ENCODE measurements at places on chromosomes 3 and 15.

- DNase-seq = no peak
Measured at GRCh38 chr3:106930086-106930485, 447.2 kb upstream of the CCDC54 start.

GRCh38 chr15:47857776-47858167, 140.5 kb downstream of the SEMA6D start:
- DNase-seq = no peak

DNA sequence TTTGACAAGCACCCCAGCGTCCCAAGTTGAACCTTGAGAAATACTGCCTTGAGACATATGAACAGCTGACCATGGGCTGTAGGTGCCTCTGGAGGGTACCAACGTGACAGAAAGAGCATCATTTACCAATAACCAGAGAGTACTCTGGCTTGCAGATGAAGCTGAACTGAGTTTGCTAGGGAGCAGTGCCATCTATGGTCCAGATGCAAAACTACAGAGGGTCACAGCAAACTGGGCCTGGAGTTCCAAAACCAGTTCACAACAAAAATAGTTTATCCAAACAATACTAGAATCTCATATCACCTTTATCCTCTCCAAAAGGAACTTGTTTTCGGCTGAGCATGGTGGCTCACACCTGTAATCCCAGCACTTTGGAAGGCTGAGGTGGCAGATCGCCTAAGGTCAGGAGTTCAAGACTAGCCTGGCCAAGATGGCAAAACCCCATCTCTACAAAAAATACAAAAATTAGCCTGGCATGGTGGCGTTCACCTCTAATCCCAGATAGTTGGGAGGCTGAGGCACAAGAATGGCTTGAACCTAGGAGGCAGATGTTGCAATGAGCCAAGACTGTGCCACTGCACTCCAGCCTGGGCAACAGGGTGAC, 69.3 kb downstream of the CHAC1 start:
- DNase-seq = no peak

DNA sequence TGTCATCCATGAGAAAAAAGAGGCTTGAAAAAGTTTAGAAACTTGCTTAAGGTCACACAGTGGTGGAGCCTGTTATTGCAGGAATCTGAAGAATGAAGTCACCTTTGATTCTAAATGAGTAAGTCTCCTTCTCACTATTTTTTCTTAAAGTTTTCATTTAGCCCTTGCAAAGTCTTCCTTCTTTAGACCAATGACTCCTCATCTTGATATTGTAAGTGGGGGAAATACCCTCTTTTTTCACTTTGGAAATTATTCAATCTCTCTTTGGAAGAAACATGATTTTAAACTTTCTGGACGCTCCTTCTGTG, 787 bp upstream of the SLMAP start:
- DNase-seq = no peak

DNA sequence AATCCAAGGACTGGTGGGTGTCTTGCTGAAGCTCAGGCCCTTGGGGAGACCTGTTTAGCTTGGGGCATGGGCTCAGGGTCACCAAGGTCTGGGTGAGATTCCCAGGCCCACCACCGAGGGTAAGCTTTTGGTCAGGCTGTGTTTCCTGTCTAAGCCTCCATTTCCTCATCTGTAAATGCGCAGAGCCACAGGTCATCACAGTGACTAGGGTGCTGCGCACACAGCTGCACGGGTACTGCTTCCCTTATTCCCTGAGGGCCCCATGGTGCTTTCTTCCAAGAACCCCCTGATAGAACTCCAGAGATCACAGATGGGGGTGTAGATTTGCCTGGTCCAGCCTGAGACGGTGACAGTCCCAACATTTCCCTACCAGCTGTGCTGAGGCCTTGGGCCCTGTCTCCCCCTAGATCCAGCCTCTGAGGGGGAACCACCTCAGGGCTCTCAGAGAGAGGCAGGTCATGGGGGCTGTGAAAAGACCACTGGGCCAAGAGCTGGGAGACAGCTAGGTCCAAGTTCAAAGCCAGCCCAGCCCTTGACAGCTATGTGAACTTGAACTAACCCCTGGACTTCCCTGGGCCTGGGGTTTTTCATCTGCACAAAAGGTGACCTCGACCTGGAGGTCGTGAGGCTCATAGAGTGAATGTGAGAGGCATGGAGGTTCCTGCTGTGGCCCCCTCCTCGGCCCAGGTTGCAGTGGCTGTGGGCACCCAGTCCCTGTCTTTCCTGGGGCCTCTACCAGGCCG, 60.7 kb downstream of the SEMA3G start:
- DNase-seq = no peak

GRCh38 chr3:113663324-113663750, 33.1 kb downstream of the USF3 start:
- DNase-seq = peak; percentile 29

GRCh38 chr15:78162038-78162437, 12.9 kb downstream of the IDH3A start:
- DNase-seq = no peak

GRCh38 chr15:93859176-93859575, 372.2 kb upstream of the MCTP2 start:
- no peak for DNase-seq

DNA sequence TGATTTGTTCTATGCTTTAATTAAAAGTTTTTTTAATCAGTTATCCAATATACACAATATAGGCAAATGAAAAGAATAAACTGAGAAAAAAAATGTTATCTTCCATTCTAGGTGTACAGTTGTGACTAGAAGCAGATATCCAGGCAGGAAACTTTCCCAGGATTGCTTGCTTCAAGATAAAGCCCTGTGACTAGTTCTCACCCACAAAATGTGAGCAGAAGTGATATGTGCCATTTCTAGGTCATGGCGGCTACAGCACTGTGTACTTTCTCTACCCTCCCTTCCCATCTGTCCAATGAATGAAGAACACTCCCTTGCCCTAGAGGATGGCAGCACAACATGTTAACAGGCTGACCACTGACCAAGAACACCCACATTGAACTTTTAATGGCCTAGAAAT, 110.5 kb upstream of the STT3B start:
- DNase-seq = no peak

DNA sequence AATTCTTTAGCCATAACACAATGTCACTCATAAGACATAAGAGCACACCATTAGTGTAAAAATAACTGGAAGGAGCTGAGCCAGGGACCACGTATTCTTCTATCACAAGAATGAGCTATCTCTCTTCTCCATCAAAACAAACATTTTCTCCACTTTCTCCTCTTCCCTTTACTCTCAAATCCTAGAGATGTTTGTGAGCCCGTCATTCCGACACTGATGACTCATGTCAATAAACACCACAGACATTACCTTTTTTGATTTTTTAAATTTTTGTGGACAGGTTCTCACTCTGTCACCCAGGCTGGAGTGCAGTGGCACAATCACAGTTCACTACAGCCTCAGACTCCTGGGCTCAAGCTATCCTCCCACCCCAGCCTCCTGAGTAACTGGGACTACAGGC, 86.6 kb downstream of the MEX3B start:
- no peak for DNase-seq

DNA sequence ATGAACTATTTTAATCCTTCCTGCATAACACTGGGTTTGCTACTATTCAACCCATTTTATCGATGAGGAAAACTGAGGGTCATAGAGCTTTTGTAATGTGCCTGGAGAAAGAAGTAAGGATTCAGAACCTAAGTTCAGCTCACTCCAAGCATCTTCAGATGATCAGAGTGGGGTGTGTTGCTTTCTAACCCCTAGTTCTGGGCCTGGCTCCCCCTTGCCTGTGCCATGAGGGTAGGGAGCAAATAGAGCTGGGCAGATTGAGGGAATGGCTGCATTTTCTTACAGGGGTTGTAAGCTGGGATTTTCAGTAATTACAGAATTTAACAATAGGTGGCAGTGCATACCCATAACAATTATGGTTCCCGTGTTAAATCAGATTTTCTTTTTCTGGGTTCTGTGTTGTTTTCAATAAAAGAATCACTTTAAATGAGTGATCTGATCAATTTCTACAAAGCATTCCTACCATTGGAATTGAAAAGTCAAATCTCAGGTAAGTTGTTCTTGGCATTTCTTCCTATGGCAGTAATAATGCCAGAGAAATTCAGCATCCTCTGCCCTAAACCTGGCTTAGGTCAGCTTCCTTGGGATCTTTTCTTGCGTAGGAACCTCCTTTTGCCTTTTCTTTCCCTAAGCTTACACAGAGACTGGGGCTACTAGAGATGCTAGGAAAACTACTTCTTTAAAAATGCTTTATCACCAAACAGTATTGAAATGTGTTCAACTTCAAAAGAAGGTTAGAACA, 103.8 kb upstream of the IL12A start:
- no peak for DNase-seq

DNA sequence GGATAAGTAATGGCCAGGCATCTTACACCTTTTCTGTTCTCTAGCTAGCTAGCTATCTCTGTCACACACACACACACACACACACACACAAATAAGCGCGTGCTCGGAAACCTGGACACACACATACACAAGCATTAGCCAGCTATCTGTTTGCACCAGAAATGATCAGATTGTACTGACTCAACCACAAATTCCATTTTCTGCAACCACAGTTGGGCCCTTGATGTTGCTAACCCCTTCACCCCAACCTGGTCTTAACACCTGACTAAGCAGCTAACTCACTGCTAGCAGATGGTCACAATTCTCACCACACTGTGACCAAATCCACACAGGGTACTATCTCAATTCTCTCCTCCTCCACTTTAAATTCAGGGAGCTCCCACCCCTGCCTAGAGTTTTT, 183.0 kb upstream of the THBS1 start:
- no peak for DNase-seq

- DNase-seq = no peak
Measured at GRCh38 chr15:27086805-27087204, 115.8 kb downstream of the GABRG3 start.

- no peak for DNase-seq
Measured at GRCh38 chr3:24101676-24102168, 156.6 kb downstream of the NR1D2 start.

GRCh38 chr3:185420762-185421161, 57.8 kb downstream of the MAP3K13 start:
- peak; percentile 85 for DNase-seq
